ENCODE measurements at places on chromosomes 12 and 14.

DNA sequence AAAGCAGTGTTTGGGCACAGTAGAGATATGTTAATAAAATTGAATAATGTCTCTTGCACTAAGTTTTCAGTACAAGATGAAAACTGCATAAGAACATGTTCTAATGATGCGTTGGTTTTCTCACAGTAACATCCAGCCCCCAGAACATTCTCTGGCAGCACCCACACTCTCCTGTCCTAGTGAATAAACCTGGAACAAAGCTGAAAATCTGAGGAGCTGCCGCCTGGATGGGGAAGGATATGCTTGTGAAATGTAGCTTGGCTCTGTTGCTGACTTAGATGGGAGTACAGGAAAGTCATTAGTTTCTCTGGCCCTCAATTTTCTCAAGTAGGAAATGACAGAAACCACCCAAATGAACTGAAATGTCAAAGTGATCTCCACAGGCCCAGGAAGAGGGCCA, 323.8 kb downstream of the APAF1 start:
- DNase-seq, result no peak

- peak; percentile 78 for DNase-seq
Measured at GRCh38 chr12:51823875-51824565, 24.5 kb downstream of the FIGNL2 start.

GRCh38 chr12:2487278-2487677, 307.5 kb upstream of the FKBP4 start:
- DNase-seq, result no peak

GRCh38 chr14:87529081-87529480, 463.9 kb downstream of the GALC start:
- no peak for DNase-seq

DNA sequence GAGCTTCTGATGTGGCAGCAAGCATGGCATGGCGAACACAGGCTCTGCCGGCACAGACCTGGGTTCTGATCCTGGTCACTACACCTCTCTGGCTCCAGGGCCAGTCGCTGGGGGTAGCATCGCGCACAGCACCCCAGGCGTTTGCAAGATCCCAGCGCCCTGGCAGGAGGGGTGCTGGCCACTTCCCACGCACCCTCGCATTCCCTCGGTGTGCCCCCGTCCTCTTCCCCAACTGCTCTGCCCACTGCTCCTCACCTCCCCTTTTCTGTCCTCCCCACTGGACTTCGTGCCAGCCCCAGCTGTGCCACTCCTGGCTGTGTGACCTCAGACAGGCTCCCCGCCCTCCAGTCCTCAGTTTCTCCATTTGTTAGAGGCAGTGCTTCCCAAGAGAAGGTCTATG, 2.8 kb downstream of the CDK2AP1 start:
- no peak for DNase-seq

GRCh38 chr12:63302269-63302940, 151.4 kb upstream of the AVPR1A start:
- no peak for DNase-seq

DNA sequence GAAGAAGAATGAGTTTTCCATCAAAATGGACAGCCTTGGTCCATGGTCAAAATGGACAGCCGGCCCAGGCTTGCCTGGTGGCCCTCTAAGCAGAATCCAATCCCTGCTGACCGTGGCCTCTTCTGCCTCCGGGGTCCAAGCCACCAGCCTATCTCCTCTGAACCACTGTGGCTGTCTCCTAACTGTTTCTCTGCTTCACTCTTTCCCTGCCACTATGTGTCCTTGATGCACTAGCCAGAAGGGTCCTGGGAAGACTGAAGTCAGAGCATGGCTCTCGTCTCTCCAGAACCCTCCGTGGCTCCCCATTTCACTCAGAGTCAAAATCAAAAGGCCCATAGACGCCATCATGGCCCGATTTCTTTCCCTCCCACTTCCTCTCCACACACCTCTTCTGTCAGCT, 8.5 kb upstream of the FZD10 start:
- no peak for DNase-seq

DNA sequence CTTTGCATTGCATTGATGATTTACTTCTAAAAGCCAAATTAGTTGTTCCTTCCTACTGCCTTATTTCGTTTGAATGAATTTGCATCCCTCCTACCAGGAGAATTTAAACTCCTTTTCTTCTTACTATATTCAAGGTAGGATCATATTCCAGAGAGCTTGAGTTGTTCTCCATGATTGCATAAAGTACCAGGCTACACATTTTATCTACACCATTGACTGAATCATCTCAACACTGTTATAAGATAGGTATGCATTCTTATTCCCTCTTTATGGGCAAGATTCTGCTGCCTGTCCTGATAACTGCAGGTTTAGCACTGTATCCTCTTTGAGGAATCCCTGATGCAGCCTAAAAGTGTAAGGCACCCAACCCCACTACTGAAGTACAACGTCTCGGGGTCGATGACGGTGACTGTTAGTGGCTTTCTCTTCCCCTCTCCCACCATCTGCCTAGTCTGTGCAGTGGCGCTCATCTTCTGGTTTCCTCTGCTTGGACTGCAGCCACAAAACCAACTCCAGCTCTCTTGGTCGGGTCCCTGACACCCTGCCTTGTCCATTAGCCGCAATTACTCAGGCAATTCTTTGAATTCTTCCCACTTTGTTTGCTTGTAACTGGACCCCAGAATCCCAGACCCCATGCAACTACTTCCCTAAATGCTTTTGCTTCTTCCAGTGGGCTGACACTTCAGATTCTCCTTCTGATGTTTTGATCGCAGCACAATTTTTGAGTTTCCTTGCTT, 44.4 kb upstream of the STXBP6 start:
- no peak for DNase-seq

DNA sequence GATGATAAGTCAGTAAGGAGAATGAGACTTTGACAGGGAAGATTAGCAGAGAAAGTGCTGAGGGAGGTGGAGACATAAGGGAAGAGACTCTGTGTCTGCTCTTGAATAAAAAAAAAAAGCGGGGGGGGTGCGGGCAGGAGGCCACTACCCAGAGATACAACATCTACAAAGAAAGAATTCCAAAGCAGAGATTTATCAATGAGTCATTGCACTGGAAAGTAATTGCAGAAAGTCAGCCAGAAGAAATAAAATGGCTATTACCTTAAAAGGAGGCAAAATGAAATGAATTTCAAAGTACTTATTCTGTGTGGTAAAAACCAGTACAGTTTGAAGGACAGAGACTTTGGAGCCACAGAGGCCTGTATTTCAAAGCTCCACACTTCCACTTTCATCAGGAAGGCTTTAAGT, 267.1 kb upstream of the PRKD1 start:
- peak; percentile 96 for DNase-seq

- DNase-seq, result peak; percentile 4
Measured at GRCh38 chr12:98983647-98984046, 338.6 kb downstream of the APAF1 start.

- DNase-seq, result peak; percentile 79
Measured at GRCh38 chr14:54603362-54603761, 36.4 kb downstream of the SAMD4A start.

GRCh38 chr12:72388322-72388721, 116.2 kb downstream of the TRHDE start:
- no peak for DNase-seq

DNA sequence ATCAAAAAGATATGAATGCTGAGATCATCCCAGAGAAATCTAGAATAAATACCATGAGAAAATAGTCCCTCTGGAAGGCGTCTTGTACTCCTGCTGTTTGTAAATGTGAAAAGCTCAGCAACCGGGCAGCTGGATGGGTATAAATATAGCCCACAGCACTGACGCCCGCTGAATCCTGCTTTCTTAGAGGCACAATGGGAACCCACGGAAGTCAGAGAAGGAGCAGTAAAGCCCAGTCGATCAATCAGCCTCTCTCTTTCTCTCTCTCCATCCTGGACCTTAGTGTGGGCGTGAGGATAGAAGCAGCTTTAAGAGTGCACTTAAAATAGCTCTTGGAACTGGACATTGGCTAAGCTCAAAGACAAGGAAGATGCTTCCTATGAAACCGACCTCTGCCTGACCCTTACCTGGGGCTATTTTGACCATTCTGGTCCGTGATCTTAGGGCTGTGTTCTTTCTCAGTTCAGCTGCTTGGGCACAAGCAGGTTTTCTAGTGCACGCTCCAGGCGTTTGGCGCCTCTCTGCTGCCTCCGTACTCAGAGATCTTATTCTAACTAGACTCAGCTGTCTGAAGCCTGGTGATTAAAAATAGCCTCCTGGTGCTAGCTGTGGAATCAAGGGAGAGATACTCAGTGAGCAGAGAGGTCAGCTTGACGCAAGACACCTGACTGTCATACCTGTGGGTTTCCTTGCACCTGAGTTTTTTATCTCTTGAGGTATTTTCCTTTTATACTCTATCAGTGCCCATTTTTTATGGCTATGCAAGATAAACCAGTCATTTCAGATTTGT, 144.6 kb downstream of the ETV6 start:
- peak; percentile 52 for DNase-seq

- DNase-seq, result no peak
Measured at GRCh38 chr14:102708494-102708893, 68.8 kb upstream of the TRAF3 start.

DNA sequence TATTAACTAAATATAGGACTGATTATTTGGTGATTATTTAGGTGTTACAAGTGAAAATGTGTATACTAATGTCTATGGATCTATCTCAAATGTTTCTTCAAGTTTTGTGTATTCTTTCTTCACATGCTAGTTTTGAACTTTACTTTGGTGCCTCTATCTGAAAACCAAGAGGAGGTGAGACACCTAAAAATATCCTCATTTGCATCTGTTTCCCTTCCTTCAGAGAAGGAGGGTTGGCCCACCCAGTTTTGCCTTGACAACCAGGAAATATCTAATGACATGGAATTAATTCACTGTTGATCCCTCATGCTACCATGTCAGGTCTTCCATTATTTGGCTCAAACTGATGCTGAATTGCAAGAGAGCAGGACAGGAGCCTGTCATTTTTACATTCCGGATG, 500.4 kb downstream of the NELL2 start:
- no peak for DNase-seq

GRCh38 chr14:102095231-102095870, 8.5 kb upstream of the HSP90AA1 start:
- DNase-seq, result no peak

- DNase-seq, result peak; percentile 85
Measured at GRCh38 chr14:32417956-32418552, 89.0 kb downstream of the AKAP6 start.

DNA sequence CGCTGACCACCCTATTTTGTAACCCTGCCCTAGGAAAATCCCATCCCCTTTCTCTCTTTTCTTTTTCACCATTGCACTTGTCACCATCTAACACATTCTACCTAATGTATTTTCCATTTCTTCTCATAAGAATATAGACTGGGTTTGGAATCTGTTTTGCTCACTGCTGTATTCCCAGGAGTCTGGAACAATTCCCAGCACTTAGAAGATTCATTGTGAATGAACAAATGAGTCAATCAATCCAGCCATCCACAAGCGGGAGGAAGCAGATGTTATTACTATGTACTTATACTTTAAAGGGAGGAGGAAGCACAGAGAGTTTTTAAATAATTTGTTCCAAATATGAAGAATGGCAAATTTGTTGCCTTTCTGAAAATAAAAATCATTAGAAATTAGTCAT, 142.1 kb downstream of the KIF21A start:
- peak; percentile 38 for DNase-seq

GRCh38 chr12:92078167-92079053, 67.2 kb downstream of the BTG1 start:
- DNase-seq, result peak; percentile 100

- DNase-seq, result no peak
Measured at GRCh38 chr12:128903236-128903635, 50.0 kb downstream of the GLT1D1 start.

GRCh38 chr12:116924558-116925453, 14.1 kb downstream of the FBXW8 start:
- DNase-seq, result peak; percentile 38

DNA sequence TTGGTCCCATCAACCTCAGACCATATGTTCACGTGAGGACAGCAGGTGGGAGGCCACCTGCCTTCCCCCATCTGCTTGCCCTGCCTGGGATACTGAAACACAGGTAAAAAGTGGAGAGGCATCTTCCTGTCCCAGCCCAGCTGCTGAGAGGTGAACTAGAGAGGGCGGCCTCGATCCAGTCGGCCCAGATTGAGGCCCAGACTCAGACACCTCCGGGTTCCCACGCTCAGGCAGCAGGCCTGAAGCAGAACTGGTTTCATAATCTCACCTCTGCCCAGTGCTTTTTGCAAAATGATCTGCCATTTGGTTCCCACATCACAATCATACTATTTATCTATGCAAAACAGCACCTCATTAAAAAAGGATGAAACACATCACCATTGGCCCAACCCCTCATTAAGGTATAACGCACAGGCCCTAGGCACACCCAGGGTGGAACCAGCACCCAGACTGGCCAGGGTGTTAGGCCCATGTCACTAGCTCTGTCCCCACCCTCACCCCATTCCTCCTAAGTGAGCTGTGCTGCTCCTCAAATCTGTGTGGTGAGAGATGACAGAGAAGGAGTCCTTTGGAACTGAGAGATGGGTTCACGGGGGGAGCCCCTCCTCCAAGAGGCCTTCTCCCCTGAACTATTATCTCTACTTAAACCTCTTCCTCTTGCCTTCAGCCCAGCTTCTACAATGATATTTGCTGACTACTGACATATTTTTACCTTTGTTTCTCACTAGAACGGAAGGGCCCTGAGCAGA, 81.1 kb downstream of the ZFP36L1 start:
- DNase-seq, result no peak

GRCh38 chr14:72010474-72010873, 78.2 kb downstream of the RGS6 start:
- no peak for DNase-seq
